Effector CD8-positive, alpha-beta T cell (primary cell): ENCODE measurements at places on chromosomes 4 and X.

GRCh38 chr4:27638163-27638915, 777.7 kb downstream of the STIM2 start:
- no peak for DNase-seq

- DNase-seq = no peak
These were observed 90.4 kb upstream of the CITED1 start for GRCh38 chrX:72396117-72396516.

DNA sequence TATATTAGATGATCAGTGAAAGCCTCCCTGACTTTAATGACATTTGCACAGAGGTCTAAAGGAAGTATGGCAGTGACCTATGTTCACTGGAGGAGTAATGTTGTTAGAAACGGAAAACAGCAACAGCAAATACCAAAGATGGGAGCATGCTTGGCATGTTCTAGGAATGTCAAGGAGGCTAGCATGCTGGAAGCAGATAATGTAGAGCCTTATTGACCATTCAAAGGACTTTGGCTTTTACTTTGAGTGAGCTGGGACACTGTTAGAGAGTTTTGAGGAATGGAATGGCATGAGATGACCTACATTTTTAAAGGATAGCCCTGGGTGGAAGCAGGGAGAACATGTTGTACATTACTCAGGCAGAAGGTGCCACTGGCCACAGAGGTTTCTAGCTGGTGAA, 6.0 kb downstream of the RPA4 start:
- DNase-seq = no peak

DNA sequence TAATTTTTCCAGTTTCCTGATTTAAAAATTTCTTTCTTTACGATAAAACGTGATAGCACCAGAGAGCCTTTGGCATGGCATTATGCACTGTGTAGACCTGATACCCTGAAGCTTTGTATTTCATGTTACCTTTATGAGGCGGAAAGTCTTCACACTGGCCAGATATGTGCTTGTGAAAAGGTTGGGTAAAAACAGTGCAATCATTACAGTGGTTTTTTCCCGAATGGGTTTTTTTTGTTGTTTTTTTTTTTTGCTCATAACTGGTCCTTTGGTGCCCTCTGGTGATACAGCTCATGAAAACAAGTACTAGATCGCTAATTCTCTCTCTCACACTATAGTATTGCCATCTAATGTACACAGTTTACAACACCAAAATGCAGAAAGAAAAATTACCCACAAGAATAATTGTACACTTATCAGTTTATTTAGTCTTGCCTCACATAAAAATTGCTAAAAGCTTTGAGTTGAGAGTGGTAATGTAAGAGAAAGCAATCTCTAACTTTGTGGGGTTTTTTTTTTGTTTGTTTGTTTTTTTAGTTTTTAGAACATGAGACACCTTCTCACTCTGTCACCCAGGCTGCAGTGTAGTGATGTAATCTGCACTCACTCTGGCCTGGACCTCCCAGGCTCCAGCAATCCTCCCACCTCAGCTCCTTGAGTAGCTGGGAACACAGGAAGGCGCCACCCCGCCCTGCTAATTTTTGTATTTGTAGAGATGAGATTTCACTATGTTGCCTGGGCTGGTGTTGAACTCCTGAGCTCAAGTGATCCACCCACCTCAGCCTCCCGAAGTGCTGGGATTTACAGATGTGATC, 21.3 kb downstream of the SPCS3 start:
- no peak for DNase-seq

- DNase-seq = peak; percentile 10
These were observed 3.5 kb upstream of the IQSEC2 start for GRCh38 chrX:53284684-53285447.

DNA sequence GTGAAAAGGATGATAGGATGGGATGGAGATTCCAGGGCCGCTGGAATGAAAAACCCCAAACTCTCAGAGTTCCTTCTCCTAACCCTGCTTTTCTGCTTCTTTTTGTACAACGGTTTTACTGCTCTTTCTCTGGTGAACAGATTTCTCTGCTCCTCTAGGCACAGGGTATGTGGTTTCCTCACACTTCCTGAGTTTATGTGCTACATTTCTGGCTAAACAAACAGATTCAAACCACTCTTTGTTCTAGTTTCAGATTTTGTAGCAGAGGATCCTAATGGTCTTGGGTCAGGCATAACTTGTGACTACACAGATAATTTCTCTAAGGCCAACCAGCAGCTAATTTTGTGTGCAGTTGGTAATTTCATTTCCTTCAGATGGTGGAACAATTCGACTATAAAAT, 52.6 kb downstream of the OSTC start:
- DNase-seq = no peak

DNA sequence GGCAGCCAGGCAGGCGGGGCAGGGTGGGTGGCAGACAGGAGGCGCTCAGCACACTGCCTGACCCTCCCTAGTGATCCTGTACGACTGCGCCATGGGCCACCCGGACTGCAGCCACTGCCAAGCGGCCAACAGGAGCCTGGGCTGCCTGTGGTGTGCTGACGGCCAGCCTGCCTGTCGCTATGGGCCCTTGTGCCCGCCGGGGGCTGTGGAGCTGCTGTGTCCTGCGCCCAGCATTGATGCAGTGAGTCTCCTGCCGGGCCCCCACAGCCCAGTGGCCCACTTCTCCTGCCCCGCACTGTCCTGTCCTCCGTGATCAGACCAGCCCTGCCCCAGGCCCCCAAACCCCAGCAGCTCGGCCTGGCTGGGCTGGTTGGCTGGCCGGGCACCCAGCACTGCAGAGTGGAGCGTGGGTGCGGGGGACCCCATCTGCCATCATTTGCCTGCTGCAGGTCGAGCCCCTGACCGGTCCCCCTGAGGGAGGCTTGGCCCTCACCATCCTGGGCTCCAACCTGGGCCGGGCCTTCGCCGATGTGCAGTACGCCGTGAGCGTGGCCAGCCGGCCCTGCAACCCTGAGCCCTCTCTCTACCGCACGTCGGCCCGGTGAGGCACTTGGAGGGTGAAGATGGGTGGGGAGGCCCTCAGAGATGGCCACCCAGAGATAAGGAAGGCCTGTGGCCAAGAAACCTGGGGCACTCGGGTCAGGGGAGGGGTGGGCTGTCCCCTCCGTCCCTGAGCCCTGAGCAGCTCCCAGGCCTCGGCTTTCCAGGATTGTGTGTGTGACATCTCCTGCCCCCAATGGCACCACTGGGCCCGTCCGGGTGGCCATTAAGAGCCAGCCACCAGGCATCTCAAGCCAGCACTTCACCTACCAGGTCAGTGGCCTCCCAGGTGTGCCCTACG, 7.6 kb downstream of the PLXNB3 start:
- DNase-seq = no peak

- peak; percentile 20 for DNase-seq
These were observed 778 bp downstream of the CASP3 start for GRCh38 chr4:184648313-184649025.

DNA sequence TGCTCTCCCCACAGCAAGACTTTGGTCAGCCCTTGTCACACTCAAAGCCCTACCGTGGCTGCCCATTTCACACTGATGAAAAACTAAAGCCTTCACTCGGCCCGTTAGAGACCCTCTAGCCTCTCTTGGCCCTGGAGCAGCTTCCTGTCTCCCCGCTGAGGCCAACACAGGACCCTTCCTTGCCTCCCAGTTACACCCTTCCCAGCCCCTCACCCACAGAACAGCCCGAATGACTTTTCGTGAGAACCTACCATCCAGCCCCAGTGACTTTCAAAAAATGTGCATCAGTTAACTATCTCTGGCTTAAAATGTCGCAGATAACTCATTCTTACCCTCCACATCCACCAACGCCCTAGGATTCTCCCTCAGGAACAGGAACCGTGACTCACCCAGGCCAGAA, 756 bp upstream of the TAF9B start:
- DNase-seq = no peak

- DNase-seq = peak; percentile 31
These were observed 63.4 kb downstream of the NUDT10 start for GRCh38 chrX:51395810-51396728.

DNA sequence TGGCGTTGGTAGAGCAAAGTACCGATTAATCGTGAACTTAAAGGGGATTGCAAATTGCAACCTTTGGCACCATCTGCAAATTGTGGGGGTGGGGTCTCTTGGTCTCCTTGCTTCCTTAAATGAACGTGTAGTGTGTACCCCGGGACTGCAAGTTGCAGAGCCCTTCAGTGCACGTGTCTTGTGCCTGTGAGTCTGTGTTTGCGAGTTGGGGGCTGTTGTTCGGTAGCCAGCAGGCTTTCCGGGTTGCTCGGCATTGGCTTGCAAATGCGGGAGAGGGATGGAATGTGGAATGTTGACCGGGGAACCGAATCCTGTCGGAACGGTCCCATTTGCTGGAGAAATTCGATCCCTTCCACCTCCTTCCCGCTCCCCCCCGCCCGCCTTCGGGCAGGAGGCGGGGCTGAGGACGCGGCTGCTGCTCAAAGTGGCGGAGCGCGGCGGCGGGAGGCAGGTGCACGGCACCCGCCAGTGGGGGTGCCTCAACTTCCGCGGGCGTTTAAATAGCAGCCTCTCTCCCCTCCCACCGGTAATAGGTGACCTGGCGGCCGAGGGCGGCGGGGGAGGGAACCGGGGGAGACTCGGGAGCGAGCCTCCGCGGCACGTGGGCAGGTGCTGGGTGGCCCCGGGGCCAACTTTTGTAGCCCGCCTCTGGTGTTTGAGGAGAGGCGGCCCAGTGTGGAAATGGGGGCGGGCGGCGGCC, 1.5 kb downstream of the JADE1 start:
- DNase-seq = peak; percentile 69

GRCh38 chrX:23276475-23276874, 58.2 kb upstream of the PTCHD1 start:
- DNase-seq = no peak

DNA sequence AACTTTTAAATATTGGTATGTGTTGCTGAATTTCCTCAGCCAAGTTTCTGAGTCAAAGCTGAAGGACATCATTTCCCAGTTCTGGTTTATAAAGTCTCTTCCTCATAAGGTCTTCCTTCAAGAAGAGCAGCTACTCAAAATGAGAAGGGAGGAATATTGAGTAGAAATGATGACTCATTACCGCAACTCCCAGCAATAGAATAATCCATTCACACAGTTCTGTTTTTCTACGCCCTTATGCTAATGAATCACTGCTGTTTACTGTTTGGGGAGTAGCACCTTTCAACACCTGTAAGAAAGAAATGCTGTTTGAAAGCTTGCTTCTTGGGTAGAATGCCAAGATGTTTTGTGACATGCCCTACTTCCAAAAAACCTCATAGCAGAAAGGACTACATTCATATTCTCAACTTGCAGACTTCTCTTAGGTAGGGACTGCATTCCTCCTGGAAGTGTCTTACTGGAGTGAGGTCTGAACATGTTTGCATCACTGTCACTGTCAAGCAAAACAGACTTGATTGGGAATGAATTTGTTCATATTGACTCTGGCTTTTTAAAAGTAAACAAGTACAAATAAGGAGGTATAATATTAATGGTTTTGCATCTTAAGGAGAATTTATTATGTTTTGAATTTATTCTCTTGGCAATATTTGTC, 147.2 kb upstream of the BANK1 start:
- DNase-seq = no peak

GRCh38 chr4:7625071-7625470, 190.3 kb upstream of the PSAPL1 start:
- DNase-seq = no peak

DNA sequence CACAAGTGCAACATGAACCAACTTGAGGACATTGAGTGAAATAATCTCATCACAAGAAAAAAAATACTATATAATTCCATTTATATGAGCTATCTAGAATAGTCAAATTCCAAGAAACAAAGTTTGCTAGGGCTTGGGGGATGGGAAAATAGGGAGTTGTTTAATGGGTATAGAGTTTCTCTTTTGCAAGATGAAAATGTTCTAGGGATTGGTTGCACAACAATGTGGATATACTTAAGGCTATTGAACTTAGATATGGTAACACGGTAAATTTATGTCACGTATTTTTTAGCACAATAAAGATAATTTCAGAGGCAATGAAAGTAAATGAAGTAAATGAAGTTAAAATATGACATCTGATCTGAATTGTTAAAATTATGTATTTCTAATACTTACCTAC, 7.9 kb downstream of the MFSD8 start:
- no peak for DNase-seq

GRCh38 chrX:8851231-8851886, 50.2 kb upstream of the FAM9A start:
- DNase-seq = no peak

DNA sequence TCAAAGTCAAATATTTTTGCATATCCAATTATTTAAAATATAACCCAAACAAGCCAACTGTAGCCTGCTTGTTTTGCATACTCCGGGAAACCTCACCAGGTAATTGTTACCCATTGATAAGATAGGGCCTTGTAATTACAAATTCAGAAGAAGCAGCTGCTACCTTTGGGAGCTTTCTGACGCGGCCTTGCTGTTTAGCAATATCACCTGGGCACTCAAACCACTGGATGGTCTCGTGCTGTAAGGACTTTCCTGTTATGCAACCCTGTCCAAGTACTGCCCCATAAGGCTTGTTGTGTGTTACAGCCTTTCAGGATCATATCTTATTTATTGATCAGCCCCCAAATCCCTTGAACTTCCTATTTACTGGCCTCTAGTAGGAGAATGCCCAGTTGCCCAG, 52.1 kb downstream of the HS3ST1 start:
- DNase-seq = no peak

DNA sequence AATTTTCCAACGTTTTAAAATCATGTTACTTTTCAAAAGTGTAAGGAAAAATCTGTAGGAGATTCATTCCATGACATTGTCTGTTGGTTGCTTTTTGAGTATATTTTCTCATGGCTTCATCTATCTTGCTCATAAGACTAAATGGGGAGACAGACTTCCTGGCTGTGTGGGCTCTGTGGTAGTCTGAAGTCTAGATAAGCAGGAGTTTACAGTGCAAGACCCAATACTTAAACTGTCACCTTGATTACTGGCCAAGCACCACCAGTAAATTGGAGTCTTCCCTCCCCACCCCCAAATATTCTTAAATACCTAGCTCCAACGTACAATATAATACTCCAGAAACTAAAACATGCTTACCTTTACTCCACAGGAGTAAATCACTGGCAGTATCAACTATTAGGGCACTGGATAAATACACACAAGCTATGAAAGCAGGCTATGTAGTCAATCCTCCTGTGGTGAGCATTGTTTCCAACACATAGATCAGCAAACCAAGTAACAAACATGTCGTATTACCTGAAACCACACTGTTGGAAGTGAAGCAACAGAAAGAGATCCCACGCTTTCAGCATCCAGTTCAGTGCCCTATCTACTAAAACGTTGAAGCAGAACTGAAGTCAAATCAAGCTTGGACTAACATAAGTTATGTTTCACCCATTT, 6.2 kb downstream of the HNRNPD start:
- no peak for DNase-seq

GRCh38 chr4:100933628-100934027, 413.7 kb downstream of the PPP3CA start:
- DNase-seq = no peak

- DNase-seq = no peak
These were observed 4.0 kb downstream of the C4orf46 start for GRCh38 chr4:158667651-158668198.
